ENCODE measurements at places on chromosomes 5 and 9.

- DNase-seq = no peak
Measured at GRCh38 chr9:9750719-9751118, 862.1 kb downstream of the PTPRD start.

GRCh38 chr9:123527981-123528380, 172.0 kb downstream of the CRB2 start:
- no peak for DNase-seq

DNA sequence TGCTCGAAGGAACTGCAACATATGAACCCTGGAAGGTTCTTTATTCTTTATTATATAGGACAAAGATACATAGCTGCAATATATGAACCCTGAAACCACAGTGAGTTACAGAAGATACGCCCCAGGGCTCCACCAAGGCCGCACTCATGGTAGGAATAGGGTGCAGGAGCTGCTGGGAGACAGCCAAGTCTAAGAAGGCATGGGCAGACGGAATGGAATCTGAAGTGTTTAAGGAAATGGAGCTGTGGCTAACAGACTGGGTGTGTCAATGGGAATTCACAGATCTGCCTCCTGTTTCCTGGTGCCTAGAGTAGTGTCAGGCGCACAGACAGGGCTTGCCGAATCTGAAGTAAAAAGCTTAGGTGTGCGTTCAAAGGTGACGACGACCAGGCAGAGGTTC, 286.4 kb downstream of the DENND1A start:
- DNase-seq = no peak

DNA sequence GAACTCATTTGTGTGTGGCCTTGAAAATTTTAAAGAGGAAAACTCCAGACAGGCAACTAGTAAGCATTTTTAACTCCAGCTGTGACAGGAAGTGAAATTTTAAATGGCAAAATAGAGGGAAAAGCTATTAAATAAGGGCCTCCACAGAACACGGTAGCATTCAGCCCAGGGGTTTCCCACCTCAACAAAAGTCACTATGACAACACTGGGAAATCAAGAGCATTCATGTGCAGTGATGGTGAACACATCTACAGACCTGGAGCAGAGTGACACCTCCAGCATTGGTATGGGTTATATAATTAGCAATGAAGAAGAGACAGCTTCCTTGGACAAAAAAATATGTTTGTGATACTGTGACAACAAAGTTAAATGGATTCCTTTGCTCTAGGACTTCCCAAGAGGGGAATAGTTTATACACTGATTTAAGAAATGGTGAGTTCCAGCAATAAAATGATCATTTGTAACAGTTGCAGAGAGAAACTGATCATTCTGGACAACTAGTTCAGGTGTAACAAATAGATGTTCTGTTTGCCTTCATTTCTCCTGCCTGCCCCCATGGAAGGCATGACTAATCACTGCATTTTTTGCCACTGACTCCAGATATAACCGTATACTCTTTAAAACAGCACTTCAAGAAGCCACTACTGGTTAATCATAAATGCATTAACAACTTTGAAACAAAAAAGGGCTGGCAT, 93.3 kb upstream of the SLC44A1 start:
- no peak for DNase-seq

- DNase-seq = no peak
Measured at GRCh38 chr5:138029944-138030343, 2.9 kb downstream of the FAM13B start.

- DNase-seq = peak; percentile 7
Measured at GRCh38 chr5:123344816-123345426, 78.3 kb downstream of the CEP120 start.

GRCh38 chr9:82333671-82334070, 345.1 kb downstream of the SPATA31D1 start:
- DNase-seq = no peak

DNA sequence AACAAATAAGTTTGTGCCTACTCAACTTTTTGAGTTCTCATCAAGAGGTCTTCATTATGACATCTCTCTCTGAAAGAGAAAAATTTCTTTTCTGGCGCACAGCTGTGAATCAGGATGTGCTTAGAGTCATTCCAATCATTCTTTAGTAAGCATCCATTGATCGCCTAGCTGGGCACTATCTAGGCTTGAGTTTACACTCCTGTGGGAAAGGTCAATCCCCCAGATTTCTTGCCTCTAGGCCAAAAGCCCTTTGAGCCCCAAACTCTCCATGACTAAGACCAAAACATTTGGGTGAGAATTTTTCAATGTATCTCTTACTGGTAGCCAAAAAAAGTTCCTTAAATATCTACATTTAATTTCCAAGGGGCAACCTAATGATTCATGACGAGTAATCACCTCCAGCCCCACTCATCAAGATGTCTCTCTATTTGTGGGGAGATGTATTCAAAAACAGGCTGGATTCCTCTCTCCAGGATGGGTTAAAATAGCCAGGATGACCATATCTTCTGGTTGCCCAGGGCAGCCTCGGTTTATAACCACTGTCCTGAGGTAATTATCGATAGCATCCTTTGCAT, 101.7 kb downstream of the GNA14 start:
- no peak for DNase-seq

DNA sequence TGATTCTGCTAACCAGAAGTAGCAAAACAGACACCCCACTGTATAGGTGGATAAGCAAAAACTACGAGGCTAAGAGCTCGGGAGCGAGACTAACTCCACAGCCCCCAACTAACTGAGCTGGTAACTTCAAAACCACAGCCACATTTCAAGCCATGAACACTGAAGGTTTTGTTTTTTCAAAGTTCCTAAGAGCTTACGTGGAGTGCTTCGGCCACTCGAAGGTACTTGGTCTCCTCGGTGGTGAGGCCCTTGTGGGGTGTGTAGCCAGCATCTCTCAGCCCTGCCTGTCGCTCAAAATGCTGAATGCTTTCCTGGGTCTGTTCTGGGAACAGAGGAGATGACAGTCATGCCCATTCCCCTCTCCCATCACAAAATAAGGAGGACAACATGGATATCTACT, 11.1 kb downstream of the KIAA1191 start:
- no peak for DNase-seq

GRCh38 chr9:72856972-72857623, 95.8 kb downstream of the ALDH1A1 start:
- DNase-seq = peak; percentile 12

DNA sequence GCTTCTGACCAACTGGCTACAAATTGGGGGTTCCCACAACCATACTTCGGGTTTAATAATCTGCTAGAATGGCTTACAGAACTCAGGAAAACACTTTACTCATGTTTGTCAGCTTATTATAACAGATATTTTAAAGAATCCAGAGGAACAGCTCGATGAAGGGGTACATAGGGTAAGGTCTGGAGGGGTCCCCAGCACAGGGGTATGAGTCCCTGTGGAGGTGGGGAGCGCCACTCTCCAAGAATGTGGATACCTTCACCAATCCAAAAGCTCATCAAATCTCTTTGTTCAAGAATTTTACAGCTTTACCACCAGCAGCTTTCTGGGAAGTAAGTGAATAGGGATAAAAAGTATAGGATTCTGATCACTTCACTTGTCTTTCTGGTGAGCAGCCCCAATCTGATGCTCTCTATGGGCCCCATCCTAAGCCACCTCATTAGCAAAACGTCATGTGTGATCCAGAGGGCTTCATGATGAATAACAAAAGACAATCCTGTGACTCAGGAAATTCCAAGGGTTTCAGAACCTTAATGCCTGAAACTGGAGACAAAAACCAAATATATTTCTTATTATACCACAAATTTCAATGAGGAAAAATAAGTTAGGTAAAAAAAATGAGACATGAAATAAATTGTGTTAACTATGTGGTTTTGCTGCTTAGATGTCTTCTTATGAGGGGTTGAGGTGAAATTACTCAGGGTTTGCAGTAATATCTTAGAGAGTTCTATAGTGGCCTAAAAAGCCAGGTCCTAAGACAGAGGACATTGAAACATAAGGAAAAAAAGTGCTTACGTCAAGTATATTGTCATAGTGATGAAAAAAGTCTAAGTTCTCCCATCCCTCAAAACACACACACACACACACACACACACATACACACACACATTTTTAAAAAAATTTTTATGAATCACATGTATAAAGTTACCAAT, 290.5 kb downstream of the ANXA1 start:
- DNase-seq = no peak

- DNase-seq = no peak
Measured at GRCh38 chr5:76062502-76063041, 20.6 kb upstream of the SV2C start.

DNA sequence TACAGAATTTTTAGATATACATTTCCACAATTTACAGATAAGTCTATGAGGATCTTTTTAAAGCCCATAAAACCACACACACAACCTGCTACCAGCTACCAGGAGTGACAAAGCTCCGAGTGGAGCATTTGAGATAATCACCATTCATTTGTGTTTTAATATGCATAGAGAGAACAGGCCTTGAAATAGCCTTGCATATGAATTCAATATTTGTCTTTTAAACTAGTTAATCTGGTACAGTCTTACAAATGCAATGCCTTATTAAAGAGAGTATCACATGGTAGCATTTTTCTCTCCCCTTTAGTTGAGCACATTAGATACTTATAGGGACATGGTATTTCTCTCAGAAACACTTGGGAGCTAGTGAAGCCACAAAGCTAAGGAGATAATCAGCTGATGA, 49.1 kb downstream of the SEMA5A start:
- DNase-seq = no peak

GRCh38 chr5:2735996-2736395, 15.5 kb downstream of the IRX2 start:
- no peak for DNase-seq

DNA sequence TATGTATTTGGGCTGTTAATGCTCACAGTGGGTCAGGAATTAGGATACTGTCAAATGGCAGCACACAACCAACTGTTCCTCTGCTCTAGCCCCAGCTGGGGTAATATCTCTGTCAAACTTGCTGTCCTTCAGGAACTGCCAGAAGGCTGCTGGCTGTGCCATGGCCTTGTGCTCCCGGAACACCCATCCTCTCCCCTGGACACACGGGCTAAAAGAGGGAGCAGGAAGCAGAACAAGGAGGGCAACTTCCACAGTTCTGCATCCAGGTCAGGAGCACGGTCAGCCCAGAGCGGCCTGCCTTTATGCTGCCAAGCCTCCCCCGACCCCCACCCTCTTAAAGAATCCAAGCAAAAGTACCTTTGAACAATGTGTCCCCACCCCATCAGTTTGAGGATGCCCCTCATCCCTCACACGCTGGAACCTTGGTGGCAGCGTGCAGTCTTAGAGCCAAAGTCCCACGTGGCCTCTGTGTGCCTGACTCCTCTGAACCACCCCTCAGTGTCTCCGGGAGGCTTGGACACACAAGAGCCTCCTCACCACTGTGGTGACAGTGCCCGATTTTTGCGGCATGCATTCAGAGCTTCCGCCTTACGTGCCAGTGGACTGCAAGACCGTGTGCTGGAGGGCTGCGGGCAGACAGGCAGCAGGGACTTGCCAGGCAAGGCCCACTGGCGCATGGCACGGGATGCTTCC, 60.8 kb downstream of the PSMB7 start:
- DNase-seq = no peak

DNA sequence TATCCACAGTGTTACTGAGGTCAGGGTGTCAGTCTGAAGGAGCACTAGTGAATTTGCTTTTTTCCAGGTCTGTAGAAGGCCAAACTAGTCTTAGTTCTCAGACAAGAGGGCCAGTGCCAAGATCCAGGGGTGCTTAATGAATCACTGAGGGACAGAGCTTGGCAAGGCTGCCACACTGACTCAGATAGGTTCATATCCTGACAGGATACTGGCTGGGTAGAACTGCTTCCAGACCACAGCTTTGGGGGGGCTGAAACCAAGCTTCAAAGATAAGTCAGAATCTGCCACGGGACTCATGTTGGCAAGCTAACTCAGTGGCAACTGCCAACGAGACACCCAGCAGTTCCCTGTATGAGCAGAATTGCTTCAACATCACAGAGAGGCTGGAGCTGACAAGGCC, 1125.4 kb downstream of the EFNA5 start:
- DNase-seq = no peak

- DNase-seq = no peak
Measured at GRCh38 chr5:51622161-51622790, 239.0 kb downstream of the ISL1 start.

DNA sequence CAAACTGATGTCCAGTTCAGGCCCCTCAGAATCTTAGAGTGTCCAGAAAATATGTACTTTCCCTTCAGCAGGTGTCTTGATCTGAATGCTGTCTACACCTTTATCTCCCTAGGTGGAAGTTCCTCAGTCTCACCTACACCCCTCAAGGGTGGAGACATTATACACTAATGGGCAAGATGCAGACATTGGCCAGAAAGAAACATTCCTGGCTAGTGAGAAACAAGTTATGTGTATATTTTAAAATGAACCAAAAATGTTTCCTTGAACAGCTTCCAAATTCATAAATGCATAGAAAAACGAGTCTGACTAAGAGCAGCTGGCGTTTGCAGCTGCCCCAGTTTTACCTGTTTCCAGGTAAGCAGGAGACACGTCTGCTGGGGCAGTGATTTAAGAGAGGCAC, 140.5 kb upstream of the IRX4 start:
- no peak for DNase-seq

GRCh38 chr5:173243831-173244305, 8.9 kb upstream of the NKX2-5 start:
- no peak for DNase-seq
